NCI-H146 (cell line): ENCODE measurements at places on chromosomes 11 and 22.

DNA sequence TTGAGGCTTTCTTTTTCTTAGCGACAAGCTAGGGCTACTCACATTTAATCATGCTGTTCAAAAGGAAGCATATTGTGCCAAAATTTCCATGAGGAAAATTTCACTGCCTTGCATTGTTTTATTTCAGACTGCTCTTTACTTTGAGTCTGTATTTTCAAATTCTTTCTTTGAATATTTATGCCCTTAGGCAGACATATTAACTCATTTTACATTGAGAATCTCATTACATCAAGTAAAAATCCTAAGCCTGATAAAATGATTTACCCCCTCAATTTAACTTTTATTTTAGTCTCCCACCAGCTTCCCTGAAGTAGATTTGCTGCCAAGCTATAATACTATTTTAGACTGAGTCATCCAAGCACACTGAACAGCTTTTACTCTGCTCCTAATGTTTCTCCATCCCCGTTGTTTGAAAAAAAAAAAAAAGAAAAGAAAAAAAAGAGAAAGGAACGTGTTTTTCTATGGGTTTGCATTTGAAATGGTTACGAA, 189.3 kb upstream of the MTMR2 start:
- DNase-seq: no peak

- DNase-seq: no peak
Measured at GRCh38 chr22:33272180-33272579, 214.0 kb upstream of the SYN3 start.

GRCh38 chr11:61507012-61507768, 1.4 kb upstream of the LRRC10B start:
- DNase-seq: no peak

DNA sequence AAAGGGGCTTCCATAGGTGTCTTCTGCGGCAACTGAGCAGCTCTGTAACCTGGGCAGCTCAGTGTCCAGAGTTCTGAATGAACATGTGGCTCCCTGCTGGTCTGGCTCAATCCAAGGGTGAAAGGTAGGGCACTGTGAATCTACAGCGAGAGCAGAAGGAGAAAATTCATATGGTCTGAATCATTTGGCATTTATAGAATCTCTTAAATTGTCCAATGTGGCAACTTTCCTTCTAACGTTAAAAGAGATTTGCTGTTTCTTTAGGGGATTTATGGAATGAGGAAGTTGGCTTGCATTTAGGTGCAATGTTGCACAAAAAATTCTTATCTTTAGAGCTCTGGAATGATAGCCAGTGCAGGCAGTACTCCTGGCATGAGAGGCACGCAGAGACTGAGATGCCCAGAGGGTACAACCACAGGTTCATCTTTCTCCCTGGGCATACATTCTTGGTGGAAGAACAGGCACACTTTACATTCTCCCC, 17.0 kb downstream of the ATXN10 start:
- no peak for DNase-seq

DNA sequence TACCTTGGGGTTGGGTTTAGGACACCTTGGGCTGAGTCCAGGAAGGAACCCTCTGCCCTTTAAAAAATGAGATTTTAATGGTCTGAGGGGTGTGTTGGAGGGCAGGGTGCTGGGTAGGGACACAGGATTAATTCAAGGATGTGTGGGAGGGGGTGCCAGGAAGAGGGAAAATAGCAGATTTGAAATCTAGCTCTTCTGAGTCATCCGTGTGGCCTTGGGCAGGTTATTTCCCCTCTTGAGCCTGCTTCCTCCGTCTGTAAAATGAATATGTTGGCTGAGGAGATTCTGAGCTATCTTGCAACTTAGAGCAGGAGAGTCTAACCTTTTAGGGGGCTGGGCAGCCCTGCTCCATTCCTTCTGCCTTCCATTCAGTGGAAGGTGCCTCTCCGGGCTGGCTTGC, 3.0 kb downstream of the TSPAN18 start:
- no peak for DNase-seq

- no peak for DNase-seq
Measured at GRCh38 chr11:123580137-123580536, 74.3 kb downstream of the SCN3B start.
